ENCODE measurements at places on chromosomes 4 and X.

GRCh38 chr4:54764476-54764875 lies 106.7 kb downstream of the KIT start:
- no peak for DNase-seq

- no peak for DNase-seq
Measured at GRCh38 chr4:25233194-25233593, 639 bp upstream of the PI4K2B start.

DNA sequence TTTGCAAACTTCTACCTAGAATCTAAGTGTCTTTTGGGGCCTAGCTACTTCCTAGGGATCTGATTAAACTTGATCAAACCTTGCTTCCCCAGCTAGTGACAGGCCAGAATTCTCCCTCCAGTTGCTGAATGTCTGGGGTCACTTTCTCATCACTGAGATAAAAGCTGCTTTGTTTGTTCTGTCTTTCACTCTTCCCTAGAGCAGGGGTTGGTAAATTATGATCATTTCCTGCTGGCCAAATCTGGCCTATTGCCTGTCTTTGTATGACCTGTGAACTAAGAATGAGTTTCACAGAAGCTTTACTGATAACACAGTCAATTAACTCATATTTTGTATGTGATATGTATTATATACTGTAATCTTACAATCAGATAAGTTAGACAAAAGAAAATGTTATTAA lies 157.8 kb upstream of the AADAT start:
- DNase-seq: no peak

DNA sequence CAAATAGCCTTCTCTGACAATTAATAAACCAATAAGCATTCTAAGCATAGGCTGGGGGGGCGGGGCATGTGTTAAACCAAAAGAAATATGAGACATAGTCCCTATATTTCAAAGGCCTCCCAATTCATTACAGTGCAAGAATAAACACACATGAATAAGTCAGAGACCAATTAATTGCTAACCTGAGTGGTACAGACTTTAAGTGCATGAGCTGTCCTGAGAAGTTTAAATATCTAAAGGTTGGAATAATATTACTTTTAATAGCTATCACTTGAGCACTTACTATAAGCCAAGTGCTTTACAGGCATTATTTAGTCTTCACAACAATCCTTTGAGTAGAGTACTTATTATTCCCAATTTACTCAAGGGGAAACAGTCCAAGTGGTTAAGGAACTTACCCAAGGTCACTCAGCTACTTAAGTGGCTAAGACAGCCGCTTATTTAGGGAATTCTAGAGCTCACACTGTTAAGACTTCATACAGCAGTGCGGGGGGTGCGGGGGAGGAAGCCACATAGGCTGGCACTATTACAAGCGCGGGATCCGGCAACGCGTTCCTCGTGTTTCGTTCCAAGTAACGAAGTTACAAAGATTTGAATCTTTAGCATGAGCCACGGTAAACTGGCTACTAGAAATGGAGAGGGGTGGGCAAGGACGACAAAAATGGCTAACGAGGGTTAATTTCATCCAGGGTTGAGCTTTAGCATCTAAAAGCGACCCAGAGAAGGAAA lies 1.4 kb downstream of the THOC2 start:
- DNase-seq: no peak

- no peak for DNase-seq
Measured at GRCh38 chr4:95552942-95553550, 4.3 kb upstream of the UNC5C start.

DNA sequence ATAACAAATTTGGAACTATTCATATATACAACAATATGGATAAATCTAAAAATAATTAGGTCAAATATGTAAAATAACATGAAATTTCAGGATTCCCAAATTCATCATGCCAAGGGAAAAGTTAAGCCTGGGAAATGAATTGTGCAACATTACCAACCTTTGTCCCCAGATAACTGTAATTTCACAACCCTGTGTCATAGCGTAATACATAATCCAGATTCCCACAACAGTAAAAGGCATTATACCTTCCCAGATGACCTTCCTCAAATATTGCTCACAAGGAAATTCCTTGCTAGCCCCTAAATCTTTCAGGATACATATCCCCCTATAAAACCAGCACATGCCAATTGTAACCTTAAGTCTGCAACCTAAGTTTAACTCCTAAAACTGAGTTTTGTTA lies 32.9 kb upstream of the RAB40A start:
- no peak for DNase-seq

GRCh38 chr4:10521424-10521823 lies 64.2 kb upstream of the ZNF518B start:
- DNase-seq: no peak

DNA sequence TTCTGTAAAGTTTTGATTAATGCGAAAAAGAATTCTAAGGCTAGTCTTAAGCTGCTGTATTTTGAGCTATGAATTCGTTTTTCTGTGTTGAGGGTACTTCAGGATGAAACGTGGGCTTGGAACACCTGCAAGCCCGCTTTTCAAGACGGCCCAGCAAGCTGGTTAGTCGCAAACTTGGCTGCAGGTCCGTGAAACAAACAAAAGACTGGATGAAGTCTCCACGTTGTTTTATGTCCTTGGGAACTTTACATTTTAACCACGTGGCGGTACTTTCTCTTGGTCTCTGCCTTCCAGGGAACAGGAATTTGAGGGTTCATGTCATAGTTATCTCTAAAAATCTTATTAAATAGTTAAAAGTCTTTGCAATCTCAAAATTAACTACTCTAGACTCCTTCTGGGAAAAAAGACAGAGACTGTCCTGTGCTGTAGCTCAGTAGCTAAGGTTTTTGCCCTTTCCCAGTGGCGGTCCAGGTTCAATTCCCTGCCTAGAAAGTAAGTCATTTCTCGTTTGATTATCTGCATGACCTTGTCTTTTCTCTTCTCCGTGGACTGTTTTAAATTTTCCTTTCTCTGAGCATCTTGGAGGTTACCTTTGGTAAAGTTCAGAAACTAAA lies 21.0 kb downstream of the TENM3 start:
- DNase-seq: no peak

DNA sequence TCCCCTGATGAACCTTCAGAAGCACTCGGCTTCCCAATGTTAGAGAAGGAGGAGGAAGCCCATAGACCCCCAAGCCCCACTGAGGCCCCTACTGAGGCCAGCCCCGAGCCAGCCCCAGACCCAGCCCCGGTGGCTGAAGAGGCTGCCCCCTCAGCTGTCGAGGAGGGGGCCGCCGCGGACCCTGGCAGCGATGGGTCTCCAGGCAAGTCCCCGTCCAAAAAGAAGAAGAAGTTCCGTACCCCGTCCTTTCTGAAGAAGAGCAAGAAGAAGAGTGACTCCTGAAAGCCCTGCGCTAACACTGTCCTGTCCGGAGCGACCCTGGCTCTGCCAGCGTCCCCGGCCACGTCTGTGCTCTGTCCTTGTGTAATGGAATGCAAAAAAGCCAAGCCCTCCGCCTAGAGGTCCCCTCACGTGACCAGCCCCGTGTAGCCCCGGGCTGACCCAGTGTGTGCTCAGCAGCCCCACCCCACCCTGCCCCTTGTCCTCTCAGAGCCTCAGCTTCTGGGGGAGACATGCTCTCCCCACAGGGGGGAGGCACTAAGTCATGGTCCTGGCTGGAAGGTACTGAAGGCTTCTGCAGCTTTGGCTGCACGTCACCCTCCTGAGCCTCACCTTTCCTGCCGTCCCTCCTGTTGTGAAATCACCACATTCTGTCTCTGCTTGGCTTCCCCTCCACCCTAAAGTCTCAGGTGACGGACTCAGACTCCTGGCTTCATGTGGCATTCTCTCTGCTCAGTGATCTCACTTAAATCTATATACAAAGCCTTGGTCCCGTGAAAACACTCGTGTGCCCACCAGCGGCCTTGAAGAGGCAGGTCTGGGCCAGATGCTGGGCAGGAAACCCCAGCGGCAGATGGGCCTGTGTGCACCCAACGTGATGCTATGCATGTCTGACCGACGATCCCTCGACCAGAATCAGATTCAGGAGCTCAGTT lies 34.7 kb downstream of the NOP14 start:
- DNase-seq: no peak

- no peak for DNase-seq
Measured at GRCh38 chrX:38656350-38656915, 95.1 kb downstream of the TSPAN7 start.

- no peak for DNase-seq
Measured at GRCh38 chr4:83504996-83505395, 20.1 kb upstream of the ABRAXAS1 start.

DNA sequence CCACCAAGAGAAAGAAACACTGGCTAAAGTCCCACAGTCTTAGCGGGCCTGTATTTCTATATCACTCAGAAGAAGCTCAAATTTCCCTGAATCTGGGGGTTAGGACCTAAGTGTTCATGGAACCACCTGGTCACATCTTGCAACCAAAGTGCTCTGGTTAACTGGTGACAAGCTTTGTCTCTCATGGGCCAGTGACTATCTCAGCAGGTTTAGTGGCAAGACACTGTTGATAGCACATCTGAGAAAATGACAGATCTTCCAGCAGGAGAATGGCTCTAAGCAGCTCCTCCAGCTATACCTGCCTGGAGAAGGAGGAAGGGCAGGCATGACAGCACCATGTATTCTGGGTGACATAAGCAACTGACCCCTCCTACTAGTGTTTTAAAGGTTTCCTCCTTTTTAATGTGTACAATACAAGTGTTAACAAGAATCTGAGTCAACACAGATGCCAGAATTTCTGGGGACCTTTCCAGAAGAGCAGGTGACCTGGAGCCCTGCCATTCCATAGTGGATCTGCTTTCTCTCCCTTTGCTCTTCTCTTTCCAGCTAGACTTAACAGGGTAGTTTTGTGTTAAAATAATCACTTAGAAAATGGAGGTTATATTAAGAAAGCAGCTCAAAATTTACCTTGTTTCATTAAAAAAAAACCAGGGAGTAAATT lies 17.3 kb upstream of the QRFPR start:
- DNase-seq: no peak

DNA sequence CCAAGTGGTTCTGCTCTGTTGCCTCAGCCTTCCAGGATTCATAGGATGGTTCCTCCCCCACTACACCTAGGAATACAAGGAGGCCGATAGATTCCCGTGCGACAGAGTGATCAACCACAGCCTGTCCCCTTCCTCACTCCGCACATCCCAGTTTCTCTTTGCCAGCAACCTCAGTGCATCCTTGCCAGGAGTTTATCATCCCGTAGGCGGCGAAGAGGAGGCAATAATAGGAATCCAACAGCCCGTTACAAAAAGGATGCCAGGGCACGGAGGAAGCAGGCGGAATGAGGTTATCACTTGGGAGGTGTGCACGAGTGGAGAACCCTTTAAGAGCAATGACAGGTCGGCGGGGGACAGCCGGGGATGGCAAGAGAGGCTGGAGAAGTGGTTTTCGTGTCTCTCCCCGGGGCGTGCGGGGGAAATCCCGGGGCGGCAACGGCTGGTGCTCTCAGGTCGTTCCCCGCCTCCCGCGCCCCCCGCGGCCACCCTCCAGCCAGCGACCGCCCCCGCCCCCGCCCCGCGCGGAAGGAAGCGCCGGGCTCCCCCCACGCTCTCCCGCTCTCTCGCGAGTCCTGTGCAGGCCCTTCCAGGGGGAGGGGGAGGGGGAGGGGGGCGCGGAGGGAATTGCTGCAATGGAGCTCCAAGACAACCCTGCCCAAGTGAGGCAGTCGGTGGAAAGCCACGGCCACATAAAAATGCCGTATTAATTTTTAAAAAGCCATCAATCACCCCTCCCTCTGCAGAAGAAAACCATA lies 1.6 kb downstream of the PPP3CA start:
- no peak for DNase-seq

- DNase-seq: no peak
Measured at GRCh38 chr4:83281307-83281706, 3.3 kb downstream of the COQ2 start.

- no peak for DNase-seq
Measured at GRCh38 chrX:112705726-112706125, 26.0 kb upstream of the LHFPL1 start.

DNA sequence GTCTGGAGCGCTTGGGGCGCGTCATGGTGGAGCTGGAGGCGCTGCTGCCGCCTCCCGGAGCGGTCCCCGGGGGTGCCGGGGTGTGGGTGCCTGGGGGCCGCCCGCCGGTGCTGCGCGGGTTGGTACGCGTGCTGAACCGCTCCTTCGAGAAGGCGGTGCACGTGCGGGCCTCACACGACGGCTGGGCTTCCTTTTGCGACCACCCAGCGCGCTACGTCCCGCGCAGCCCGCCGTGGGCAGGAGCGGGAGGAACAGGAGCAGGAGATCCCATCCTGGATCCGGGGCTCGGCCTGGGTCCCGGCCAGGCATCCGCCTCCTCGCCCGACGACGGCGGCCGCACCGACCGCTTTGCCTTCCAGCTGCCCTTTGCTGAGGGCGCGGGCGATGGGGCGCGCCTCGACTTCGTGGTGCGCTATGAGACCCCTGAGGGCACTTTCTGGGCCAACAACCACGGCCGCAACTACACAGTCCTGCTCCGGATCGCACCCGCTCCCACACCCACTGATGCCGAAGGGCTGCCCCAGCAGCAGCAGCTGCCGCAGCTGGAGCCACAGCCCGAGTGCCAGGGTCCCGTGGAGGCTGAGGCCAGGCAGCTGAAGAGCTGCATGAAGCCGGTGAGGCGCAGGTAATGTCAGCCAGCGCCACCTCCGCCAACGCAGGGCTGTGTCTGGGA lies 792 bp downstream of the PPP1R3F start:
- DNase-seq: no peak

DNA sequence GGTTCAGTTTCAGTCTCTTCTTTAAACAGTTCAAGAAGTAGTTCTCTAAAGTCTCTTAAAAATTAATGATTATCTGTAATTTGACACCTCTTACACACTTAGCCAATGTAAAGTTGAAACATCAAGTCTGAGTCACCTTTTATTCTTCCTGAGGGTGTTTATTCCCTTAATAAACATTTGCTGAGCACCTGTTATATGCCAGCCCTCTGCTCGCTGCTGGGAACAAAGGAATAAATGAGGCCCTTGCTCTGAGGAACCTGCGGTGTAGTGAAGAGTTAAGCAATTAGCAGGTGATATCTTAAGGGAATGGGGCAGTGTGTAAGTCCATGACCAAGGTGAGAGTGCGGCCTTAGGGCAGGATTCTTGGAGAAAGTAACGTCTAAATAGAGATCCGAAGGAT lies 5.2 kb upstream of the NDNF start:
- no peak for DNase-seq

- DNase-seq: no peak
Measured at GRCh38 chr4:111806331-111806730, 338.9 kb upstream of the FAM241A start.

- no peak for DNase-seq
Measured at GRCh38 chrX:100098660-100099375, 311.3 kb downstream of the PCDH19 start.

DNA sequence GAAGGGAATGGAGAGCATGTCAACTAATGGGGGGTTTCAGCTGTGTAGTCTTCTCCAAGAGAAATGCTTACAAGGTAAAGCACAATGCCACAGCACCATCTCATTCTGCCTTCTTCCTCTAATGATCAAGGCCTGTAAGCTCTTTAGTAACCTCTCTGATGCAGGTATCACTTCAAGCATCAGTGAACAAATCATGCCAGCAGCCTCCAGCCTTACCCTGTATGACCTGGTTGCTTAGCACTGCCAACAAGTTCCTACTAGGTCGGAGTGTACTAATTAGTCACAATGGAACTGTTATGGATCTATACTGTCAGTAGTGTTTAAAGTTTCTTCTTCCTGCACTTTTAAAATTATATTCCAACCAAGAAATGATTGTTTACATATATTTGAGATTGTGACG lies 197.7 kb downstream of the GRID2 start:
- no peak for DNase-seq
